ENCODE measurements at places on chromosomes 7 and 10. TPM values are rescaled to one million over a fixed set of nuclear protein-coding genes. Genes with fewer than 3 reads are reported as not detected.

GRCh38 chr10:60645980-60646379 lies 132.3 kb upstream of the CDK1 start:
- DNase-seq, result no peak

Gene SRGN
- not detected for total RNA-seq

DNA sequence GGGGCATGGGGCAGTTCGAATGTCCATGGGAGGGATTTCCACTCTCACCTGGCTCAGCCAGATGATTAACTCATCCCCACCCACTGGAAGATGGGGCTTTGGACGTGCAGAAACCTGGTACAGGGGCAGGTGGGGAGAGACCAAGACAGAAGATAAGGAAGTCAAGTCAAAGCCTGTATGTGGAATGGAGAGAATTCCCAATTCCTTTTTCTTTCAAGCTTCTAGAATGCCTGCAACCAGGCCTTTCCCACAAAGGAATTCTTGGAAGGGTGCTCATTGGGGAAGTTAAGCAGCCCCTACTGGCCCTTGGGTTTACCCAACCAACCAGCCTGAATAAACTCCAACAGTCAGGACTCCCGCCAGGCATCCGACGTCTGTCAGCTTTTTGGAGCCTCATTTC lies 39.1 kb downstream of the CCM2 start:
- DNase-seq, result no peak

DNA sequence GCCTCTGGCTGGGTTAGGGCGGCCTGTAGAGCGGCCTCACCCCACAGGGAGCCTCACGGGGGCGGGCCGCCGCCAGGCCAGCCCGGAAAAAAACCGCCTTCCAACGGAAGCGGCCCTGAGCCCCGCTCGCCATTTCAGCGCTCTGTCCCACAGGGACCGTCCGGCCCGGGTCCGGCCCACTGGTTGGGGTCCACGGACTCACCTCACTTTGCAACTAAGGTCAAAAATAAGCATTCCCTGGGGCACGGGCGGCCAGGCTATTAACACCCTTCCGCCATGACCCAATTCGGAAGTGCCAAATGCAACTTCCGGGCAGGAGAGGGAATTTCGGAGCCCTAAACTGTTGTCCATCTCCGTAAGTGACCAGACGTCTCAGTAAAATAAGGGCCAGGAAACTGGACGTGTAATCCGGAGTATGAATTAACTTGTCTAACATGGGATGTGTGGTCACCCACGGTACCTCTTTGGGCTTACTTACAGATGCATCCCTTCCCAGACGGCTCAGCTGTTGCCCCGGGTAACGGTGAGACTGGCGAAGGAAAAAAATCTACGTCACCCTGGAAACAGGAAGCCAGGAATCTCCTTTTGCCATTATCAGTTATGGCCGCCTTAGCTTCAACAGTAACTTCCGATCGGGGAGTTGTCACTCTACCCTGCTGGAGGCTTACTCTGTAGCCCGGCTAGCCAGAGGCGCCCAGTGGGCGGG lies at the start of gene BBIP1:
BBIP1 (minus strand) TSS at position 538 of the 706 bp plus-strand sequence. CDS start 1,023 bp downstream, outside the sequence.
- DNase-seq, result peak; percentile 99

DNA sequence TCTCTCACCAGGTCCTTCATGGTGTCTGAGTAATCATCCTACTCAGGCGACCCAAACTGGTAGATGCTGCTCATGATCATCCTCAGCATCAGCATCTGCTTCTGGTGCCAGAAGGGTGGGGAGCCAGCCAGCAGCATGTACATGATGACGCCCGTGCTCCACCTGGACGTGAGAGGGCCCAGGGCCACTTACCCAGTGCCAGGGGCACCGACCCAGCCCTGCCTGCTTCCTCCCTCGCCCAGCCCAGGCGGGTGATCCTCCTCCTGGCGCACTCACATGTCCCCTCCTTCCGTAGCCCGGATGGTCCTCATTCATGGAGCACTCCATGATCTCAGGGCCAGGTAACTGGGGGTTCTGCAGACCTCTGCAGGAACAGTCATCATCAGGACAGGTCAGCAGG lies 764.8 kb upstream of the ZNF722 start:
- no peak for DNase-seq

Data from HepG2 (cell line).